Stimulated activated CD4-positive, alpha-beta T cell treated with anti-CD3 and anti-CD28 coated beads, Interleukin-1b, Interleukin-23, amount 100 ng/mL, for 1 hour (primary cell): ENCODE measurements at places on chromosomes 12 and 14.

- no peak for DNase-seq
Measured at GRCh38 chr14:81330619-81331122, 69.5 kb downstream of the STON2 start.

DNA sequence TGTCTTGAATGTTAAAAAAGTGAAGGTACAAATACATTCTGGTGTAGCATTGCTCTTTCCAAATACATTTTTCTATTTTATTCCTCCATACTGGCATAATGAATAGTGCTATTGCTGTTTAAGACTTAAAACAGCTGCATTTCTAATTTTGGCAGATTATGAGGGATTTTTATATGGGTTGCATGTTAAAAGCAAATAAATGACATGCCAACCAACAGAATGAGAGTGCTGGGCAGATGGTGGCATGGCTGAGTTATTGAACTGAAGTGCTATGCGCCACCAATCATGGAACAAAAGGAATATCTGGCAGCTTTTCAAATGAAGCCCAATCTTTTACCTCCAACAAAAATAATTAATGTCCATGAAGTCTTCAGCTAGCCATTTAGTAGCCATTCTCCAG, 215.0 kb downstream of the PRKD1 start:
- DNase-seq, result no peak

GRCh38 chr14:86787717-86788116, 1205.3 kb downstream of the GALC start:
- no peak for DNase-seq

DNA sequence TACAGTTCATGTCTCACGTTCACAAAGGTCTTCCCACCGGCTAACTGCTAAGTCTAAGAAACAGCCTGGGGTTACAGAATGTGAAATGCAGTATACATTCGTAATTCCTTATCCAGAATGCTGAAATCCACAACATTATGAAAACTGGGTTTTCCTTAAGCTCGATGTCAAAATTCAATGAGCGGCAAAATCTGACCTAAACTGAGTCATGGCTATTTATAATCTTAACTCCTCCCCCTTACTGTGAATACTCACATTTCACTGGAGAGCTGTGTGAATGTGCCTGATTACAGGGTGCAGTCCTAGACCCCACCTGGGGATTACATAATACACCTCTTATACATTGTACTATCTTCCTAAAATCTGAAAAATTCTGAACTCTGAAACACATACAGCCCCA, 35.3 kb downstream of the STX2 start:
- no peak for DNase-seq

- no peak for DNase-seq
Measured at GRCh38 chr14:61498303-61498702, 176.9 kb downstream of the PRKCH start.
